ENCODE measurements at places on chromosomes 6 and 20. TPM values are rescaled to one million over a fixed set of nuclear protein-coding genes. Genes with fewer than 3 reads are reported as not detected.

The CAP2 gene
- total RNA-seq = 18.5 TPM

The TRIM31 gene
- total RNA-seq = not detected

The PM20D2 gene
- total RNA-seq = 3.1 TPM

The SERPINB1 gene
- total RNA-seq = 59.2 TPM

The PTCHD4 gene
- total RNA-seq = 0.54 TPM

The CDK5RAP1 gene
- 15.3 TPM for total RNA-seq

The TMEM244 gene
- total RNA-seq = not detected

The CLVS2 gene
- 0.11 TPM for total RNA-seq

The IYD gene
- total RNA-seq = under 0.01 TPM

The OTOR gene
- total RNA-seq = not detected

The SNAP91 gene
- total RNA-seq = 0.52 TPM

The BMP2 gene
- total RNA-seq = 16.3 TPM

The E2F3 gene
- total RNA-seq = 7.4 TPM

The IPCEF1 gene
- total RNA-seq = 0.22 TPM

The EFCAB8 gene
- total RNA-seq = 0.22 TPM
